ENCODE measurements at places on chromosomes 2 and 18.

DNA sequence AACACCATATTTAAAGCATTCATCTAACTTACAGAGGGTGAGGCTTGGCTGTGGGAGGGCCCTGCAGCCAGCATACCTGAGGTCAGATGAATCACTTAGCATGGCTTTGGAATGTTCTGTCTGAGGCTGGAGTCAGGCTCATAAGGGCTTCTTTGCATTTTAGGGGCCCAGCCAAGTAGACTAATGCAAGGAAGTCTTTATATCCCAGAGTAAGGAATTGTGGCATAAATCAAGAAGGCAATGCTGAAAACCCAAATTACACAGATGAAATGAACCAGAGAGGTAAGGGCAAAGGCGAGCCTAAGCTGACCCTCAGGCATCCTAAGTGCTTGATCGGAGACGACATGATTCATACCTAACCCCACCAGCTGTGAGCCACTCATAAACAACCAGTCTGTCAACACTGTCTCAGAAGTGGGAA lies 383.6 kb downstream of the DCC start:
- no peak for DNase-seq

DNA sequence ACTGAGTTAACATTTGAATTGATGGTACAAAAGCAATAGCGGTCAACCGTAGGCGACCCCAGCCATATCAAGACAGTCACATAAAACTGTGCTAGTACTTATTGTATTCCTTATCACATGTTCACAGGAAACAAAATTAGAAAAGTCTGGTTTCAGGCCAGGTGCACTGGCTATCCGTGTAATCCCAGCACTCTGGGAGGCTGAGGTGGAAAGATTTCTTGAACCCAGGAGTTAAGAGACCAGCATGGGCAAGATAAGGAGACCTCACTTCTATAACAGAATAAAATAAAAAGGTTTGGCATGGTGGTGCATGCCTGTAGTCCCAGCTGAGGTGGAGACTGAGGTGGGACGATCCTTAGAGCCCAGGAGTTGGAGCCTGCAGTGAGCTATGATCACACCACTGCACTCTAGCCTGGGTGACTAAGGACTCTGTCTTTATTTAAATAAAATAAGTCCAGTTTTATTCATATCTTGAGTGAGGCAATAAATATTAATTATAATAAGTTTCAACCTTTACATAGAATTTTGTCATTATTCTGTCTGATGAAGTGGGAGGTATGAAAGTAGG lies 84.1 kb upstream of the RGPD4 start:
- DNase-seq, result no peak

DNA sequence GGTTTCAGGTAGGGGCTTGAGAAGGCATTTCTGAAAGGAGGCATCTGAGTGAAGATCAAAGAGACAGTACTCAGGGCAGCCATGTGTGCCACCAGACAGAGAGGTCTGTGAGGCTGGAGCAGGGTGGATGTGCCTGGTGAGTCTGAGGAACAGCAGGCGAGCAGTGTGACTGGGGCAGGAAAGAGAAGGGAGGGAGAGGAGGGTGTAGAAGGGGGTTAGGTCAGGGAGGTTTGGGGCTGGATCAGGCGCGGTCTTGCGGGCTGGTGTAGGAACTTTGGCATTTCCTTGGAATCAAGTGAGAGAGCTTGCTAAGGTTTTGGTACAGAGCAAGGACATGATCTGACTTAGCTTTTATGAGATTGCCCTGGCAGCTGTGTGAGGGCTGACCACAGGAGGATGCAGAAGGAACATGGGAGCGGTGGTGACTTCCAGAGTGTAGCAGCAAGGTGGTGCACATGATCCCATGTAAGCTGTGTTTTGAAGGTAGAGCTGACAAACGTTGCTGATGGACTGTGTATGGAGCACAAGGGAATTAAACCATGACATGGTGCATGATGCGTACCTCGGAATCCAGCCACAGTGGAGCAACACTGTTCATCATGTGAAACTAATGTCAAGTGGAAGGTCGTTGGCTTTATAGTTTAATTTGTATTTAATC lies 13.9 kb downstream of the RAB31 start:
- no peak for DNase-seq

DNA sequence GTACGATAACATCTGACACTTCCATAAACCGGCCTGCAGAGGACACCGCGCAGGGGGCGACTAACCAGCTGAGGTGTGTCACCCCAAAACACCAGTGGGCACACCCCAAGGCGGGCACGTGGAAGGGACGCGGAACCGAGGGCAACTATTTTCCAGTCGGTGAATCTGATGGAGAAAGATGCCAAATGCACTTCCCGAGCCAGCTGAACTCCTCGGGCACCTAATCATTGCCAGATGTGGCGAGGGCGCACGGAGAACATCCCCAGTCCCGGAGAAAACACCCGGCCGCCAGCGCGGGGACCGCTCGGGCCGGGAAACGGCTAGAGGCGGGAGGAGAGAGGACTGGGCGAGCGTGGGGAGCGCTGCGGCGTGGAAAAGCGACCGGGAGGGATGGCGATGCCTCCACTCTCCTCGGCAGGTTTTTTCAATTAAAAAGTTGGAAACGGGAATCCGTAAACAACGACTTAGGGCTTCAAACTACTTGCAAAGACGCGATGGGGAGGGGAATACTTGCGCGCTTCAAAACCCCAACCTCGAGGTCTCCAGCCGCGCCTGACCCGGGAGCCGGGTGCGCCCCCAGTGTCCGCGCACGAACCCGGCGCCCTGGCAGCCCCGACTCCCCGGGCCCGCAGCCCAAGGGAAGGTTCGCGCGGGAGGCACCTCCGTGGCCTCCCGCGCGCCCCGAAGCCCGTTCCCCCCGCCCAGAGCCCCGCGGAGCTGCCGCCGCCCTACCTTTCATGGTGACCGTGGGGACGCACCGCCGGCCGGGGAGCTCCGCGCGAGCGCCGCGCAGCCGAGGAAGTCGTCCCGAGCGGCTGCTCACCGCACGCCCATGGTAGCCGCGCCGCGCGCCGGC lies 497 bp downstream of the COLEC12 start:
- DNase-seq, result no peak

DNA sequence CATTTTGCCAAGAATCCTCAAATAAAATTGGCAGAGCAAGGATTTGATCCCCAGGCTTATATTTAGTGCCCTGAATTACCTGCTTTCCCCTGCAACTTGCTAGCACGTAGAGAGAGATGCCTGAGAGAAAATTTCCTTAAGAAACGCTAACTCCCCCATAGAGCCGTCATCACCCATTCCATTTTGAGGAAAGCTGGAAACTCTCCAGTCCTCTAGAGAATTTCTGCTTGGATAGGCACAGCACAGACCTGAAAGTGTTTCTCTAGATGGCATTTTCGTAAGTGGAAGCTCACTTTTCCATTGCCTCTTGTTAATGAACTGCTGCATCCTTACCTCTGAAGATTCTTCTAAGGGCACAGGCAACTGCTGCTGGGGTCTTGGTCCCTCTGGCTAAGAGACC lies 277.8 kb upstream of the SIX2 start:
- DNase-seq, result no peak

- DNase-seq, result no peak
Observed at GRCh38 chr2:66578054-66578686, 143.2 kb downstream of the MEIS1 start.

DNA sequence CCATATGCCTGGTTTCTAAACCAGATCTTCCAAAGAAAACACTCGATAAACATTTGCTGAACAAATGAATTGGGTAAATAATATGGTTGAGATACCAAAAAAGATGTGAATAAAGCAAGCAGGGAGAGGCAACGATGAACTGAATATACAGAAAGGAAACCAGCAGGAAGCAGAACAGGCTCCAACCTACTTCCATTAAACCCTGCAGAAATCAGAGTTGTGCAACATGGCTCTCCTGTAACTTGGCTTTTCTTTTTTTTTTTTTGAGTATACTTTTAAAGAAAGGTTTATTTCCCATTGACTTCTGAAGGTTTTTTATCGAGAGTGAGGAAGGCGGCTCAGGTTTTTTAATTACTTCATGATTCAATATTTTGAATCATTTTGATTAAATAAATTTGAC lies 23.5 kb downstream of the ITSN2 start:
- no peak for DNase-seq

GRCh38 chr2:71064110-71064611 lies 4.3 kb upstream of the NAGK start:
- no peak for DNase-seq

GRCh38 chr2:207468488-207468887 lies 61.3 kb upstream of the CREB1 start:
- DNase-seq, result no peak

DNA sequence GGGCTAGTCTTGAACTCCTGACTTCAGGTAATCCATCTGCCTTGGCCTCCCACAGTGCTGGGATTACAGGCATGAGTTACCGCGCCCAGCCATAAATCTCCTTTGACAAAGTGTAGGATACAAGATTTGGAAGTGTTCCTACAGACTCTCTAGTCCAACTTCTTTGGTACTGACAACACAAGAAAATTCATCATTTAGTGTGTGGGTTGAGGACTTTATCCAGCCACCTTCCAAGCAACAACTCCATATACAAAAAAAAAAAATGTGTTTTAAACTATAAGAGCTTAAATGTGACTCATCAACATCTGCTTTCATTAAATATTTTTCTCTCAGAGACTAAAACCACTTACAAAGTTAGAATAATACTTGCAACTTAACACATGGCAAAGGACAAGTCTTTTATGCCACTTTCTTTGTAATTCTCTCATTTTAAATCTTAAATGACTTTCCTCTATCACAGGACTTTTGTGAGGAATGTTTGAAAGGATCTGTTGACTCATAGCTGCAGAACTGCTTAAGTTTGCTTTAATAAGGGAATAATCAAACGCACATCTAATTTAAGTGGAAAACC lies 46.2 kb upstream of the ITGAV start:
- no peak for DNase-seq

DNA sequence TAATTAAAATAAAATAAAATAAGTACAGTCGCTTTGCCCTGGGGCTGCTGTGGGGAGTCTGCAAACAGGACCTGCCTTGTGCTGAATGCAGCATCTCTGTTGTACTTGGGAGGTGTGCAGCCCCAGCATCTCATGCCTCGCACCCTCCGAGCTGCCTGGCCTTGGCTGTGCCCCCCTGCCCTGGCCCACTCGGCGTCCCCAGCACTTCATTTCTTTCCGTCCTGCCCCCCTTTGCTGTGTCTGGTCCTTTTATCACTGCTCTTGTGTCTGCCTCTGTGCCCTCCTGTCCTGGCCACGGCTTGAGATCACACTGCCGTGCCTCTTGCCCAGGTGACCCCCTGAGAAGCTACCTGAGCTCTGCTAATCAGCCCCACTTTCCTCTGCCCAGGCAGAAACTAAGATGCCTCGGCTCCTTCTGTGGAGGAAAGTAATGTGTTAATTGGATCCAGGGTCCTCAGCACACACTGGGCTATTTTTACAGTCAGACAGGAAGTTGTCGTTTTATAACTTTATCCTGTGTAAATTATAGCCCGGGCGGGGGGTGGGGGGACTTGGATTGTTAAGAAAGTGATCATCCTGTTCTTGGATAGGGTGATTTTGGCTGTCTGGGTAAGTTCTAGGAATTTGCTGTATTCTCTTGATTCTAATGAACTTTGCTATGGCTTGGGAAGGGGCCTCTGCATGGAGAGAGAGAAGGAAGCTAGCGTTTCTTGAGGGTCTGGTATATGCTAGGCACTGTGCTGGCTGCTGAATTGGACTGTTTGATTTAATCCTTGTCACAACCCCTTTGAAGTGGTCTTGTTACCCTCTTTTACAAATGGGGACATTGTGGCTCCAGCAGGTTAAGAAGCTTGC lies 69.4 kb downstream of the AGAP1 start:
- DNase-seq, result no peak

- no peak for DNase-seq
Observed at GRCh38 chr2:151277067-151277466, 12.4 kb downstream of the NMI start.

- DNase-seq, result no peak
Observed at GRCh38 chr2:149653831-149654445, 66.4 kb upstream of the MMADHC start.

DNA sequence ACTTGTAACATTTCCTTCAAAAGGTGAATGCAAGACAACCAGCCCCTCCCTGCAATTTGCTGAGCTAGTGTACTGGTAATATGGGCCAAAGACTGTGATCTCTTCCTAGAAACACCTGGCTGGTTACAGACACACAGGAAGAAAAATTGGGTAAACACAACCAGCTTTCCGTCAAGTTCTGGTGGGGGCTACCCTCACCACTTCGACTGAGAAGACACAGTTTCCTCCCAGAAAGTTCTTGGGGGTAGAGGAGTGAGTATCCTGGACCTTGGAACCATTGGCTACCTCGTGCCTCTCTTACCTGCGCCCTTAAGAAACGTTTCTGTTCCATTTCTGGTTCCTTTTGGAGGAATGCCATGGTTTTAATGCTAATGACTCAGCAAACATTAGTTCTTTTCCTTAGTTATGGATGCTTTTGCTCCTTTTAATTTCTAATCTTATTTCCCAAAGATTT lies 120.9 kb upstream of the DLX2 start:
- DNase-seq, result no peak

- DNase-seq, result no peak
Observed at GRCh38 chr2:126909781-126910180, 11.1 kb downstream of the TEX51 start.

DNA sequence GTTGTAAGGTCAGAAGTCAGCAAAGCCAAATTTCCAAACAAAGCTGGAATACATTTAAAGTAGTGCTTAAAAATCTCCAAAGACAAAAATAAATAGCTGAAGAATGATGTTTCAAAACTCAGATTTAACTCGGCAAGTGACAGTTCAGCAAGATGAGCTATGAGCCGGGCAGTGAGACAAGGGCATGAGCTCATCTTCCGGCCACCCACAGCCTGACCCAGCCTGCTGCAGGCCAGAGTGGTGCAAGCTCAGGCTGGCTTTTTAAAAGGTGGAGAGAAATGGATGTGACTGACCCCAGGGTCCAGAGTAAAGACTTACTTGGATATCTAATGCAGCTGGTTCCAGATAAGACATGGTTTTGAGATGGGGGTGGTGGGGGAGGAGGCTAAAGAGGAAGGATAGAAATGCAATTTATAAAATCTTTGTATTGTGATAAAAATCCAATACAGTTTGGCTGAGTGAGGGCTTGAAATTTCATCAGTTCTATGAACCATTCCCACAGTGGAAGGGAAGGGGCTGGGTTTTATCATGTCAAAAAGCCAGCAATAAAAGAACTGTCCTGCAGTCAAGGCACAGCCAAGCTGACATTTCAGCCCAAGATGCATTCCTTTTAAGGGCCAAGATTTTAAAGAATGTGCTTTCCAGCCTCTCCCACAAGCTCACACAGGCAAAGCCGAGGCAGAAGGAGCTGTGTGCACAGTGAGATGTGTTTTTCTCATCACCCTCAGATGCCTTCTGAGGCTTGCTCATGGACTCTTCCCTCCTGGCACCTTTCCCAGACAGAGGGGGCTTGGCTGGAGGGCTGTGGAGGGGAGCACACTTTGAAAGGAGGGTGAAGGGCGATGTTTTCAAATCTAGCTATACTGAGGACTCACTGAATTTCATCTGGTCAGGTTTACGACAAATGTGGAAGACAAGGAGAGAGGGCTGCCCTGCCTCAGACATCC lies 97.9 kb upstream of the KLHL29 start:
- DNase-seq, result no peak

GRCh38 chr2:138277062-138277461 lies 224.5 kb upstream of the SPOPL start:
- DNase-seq, result no peak

- DNase-seq, result no peak
Observed at GRCh38 chr18:23845988-23846630, 156.9 kb downstream of the LAMA3 start.

Data from activated CD4-positive, alpha-beta T cell treated with anti-CD3 and anti-CD28 coated beads for 24 hours (primary cell).